Hair follicle dermal papilla cell (primary cell): ENCODE measurements at places on chromosomes 16 and 17. TPM values are rescaled to one million over a fixed set of nuclear protein-coding genes. Genes with fewer than 3 reads are reported as not detected.

NDEL1 gene
- 115 and 118 TPM in 2 replicates for total RNA-seq

TPSG1 gene
- total RNA-seq: not detected in 2 replicates

UMOD gene
- not detected in 2 replicates for total RNA-seq

TMC8 gene
- total RNA-seq: not detected in 2 replicates

RAB11FIP4 gene
- total RNA-seq: 0.49 and 1.3 TPM in 2 replicates

SEC14L5 gene
- 0.12 and 0.32 TPM in 2 replicates for total RNA-seq

HEATR9 gene
- total RNA-seq: not detected in 2 replicates

PKMYT1 gene
- 1.9 and 2.2 TPM in 2 replicates for total RNA-seq

FGF11 gene
- total RNA-seq: 0.97 and 1.8 TPM in 2 replicates

KRT25 gene
- not detected in 2 replicates for total RNA-seq

SLFN14 gene
- total RNA-seq: not detected in 2 replicates

WDR81 gene
- 35.8 and 39.6 TPM in 2 replicates for total RNA-seq

MGAT5B gene
- total RNA-seq: 2.6 and 4.7 TPM in 2 replicates

ICAM2 gene
- total RNA-seq: 0.73 and 1.5 TPM in 2 replicates

CKLF gene
- 25.4 and 25.8 TPM in 2 replicates for total RNA-seq

FOXF1 gene
- total RNA-seq: 0.61 and 0.81 TPM in 2 replicates

NPIPA1 gene
- 39.6 and 51.0 TPM in 2 replicates for total RNA-seq

RTN4RL1 gene
- total RNA-seq: 0.85 and 1.6 TPM in 2 replicates

ADAM11 gene
- total RNA-seq: 0.61 and 1.3 TPM in 2 replicates

ABAT gene
- total RNA-seq: 10.1 and 12.4 TPM in 2 replicates

ST6GALNAC2 gene
- total RNA-seq: 0.65 and 3.3 TPM in 2 replicates

KIF2B gene
- total RNA-seq: not detected in 2 replicates

ITGB4 gene
- 9.6 and 39.8 TPM in 2 replicates for total RNA-seq

CLEC3A gene
- not detected in 2 replicates for total RNA-seq

KCNJ18 gene
- total RNA-seq: not detected in 2 replicates

BRIP1 gene
- total RNA-seq: 2.7 and 5.2 TPM in 2 replicates

CRHR1 gene
- not detected in 2 replicates for total RNA-seq

SDK2 gene
- 1.5 and 8.0 TPM in 2 replicates for total RNA-seq
